Common myeloid progenitor, CD34-positive (primary cell): ENCODE measurements at places on chromosomes 5 and 9.

DNA sequence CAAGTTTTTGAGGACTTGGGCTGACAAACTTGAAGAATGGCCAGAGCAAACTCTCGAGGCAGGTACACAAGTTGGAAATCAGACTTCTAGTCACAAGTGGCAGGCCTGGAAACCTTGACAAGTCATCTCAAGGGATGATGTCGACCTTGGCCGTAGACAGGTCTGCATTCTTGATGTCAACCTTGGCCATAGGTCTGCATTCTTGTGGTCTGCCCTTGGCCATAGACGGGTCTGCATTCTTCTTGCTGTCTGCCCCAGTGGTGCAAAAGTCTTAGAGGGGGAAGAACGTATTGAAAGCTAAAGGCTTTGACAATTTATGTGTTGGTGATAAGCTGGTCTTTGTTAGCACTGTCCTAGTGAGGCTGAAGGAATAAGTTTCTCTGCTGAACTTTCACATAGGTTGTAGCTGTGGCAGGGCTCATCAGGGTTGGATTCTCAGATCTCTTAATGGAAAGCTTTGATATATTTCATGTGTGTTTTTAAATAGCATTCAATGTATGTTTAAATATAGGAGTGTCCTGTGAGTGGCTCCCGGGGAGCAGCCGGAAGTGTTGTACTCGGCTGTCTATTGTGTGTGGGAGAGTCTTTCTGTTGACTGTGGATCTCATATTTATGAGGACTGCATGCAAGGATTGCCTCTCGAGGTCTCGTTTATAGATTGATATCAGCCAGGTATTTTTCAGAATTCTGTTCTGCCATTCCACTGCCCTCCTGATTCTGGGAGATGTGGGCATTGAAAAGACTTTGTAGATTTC is 27.0 kb downstream of the SUB1 start:
- DNase-seq: no peak

DNA sequence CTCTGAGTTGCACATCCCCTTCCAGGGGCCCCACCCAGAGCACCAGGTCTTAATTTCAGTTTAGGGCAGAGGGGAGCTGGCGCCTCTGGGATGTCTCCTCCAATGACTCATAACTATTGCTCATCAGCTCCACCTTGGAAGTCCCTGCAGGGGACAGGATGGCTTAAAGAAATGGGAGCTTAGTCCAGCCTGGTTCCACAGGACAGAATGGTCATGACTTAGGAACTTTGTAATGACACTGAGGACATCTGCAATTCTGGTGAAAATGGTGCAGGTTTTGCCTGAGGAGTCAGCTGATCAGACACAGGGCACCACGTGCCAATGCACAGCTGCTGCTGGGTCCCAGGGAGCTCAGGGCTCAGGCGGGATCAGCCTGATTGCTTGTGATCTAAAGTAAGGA is 16.4 kb upstream of the PPP1R26 start:
- DNase-seq: no peak

DNA sequence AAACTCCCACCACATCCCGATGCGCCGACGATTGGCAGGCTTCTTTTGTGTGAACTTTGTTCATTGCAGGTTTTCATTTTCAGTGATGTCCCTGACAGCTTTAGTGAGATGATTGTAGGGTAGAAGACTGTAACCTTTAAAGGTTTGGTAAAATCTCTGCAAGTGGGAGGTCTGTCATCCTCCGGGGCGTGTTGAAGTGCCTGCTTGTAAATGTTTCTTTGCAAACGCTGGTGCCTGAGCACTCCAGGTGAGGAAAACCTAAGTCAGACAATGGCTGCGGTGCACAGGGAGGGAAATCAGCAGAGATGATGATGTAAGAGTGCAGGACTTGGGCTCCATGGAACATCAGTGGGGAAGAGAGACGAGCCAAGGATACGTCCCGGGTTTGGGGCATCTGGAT is 228.1 kb downstream of the DRD1 start:
- DNase-seq: no peak

GRCh38 chr5:166262395-166262794 is 2029.0 kb upstream of the WWC1 start:
- DNase-seq: no peak

- DNase-seq: peak; percentile 35
These were observed 872 bp downstream of the TXNDC15 start for GRCh38 chr5:134874831-134875655.

DNA sequence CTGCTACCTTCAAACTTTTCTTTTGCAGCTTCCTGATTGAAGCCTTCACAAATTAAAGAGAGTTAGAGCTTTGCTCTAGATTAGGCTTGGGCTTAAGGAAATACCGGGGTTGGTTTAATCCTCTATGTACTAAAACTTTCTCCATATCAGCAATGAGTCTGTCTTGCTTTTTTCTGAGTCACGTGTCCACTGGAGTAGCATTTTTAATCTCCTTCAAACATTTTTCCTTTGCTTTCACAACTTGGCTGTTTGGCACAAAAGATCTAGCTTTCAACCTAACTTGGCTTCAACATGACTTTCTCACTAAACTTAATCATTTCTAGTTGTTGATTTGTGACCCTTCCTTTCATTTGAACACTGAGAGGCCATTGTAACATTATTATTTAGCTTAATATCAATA is 261.6 kb downstream of the PLK2 start:
- DNase-seq: no peak

DNA sequence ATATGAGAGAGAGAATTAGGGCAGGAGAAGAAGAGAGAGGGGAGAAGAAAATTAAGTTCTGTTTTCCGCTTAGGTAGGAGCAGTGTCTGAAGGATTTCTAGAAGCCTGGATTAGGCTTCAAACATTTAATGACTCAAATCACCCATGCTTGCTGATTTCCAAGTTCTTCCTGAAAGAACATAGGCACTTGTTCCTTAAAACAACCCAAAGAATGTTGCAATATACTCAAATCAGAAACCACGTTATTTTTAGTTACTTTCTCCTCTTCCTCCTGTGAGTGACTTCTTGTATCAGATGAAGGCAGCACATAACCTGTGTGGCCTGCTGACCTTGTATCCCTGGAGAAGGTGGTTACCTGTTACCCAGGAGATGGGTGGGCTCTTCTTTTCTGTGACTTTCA is 351.5 kb upstream of the KLF4 start:
- DNase-seq: no peak

- DNase-seq: no peak
These were observed 142.7 kb downstream of the TTLL11 start for GRCh38 chr9:121950441-121950840.

DNA sequence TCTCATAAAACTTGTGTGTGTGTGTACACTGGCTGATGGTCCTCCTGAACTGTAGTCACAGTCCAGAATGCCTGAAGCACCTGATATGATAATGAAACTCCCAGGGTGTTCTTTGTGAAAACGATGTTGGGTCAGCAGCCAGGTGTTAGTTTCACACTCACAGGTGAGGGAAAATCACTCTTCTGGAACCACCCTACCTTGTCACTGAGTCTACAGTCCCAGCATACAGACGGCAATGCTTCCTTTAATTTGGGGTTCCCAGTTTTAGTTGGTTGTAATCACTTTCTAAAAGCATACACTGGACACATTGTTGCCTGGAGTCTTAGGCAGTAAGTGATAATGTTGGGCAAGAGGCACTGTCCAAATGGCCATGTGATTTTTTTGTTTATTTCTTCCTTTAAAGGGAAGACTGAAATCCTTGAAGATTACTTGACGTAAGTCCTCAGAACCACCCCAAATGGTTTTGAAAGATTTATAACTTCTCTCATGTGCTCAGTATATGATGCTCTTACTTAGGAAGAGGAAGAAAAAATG is 18.2 kb upstream of the MGAT1 start:
- DNase-seq: no peak

DNA sequence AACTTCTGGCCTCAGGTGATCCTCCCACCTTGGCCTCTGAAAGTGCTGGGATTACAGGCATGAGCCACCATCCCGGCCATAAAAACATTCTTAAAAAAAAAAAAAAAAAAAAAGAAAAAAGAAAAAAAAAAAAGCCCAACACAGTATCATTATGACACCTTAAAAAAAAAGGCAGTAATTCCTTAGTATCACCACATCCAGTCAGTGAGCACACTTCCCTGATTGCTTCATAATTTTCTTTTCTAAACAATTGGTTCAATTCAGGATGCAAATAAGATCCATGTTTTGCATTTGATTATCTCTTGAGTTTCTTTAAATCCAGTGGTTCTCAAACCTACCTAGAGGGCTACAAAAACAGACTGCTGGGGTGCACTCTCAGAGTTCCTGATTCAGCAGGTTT is 182.5 kb downstream of the CDK5RAP2 start:
- DNase-seq: no peak

DNA sequence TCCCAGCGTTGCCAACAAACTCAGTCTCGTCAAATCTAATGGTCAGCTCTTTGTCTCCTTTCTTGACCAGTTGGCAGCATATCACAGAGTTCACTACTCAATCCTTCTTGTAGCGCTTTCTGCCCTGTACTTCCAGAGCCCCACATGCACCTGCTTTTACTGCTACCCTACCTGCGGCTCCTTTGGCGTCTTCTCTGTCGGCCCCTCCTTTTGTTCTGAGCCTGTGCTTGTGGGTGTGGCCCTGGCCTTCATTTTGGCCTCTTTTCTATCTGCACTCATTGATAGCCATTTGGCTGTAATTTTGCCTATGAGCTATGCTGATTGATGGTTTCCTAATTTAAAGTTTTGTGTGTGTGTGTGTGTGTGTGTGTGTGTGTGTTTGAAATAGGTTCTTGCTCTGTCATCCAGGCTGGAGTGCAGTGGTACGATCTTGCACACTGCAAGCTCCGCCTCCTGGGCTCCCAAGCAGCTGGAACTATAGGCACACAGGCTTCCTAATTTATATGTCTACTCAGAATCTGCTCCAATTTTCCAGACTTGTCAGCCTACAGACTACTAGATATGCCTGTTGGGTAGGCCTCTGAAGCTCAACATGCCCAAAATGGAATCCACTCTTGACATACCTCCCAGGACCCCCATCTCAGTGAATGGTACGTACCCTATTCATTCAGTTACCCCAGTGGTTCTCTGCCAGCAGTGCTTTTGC is 32.3 kb downstream of the ARPC5L start:
- no peak for DNase-seq

- DNase-seq: no peak
These were observed 169.2 kb downstream of the HSPA4 start for GRCh38 chr5:133220851-133221674.

DNA sequence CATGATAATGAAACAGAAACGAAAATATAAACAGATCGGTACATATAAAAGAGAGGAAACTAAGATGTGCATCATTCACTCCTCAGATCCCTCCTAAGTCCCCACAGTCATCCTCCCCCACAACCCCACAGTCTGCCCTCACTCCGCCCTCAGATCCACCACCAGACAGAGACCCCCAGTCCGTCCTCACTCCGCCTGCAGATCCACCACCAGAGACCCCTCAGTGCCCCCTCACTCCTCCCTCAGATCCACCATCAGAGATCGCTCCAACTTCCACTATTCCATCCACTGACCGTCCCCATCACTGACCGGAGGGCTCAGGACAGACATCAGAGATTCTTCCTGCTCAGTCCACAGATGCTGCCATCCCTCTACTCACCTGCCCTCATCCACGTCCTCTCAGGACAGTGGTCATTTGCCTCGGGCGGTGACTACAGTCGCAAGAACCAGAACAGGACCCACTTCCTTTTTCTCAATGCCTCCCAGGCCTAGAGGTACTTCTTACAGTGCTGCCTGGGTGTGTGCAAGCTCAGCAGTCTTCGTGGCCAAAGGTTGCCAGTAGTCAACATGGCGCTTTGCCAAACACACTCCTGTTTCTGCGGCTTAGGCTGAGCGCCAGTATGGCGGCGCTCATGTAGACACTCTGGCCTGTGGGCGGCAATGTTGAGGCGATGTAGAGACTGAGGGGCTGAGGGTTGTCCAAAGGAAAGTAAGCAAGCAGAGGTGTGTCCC is 8.3 kb upstream of the SPATA31C1 start:
- no peak for DNase-seq

- no peak for DNase-seq
These were observed 15.2 kb downstream of the TNIP1 start for GRCh38 chr5:151065609-151066008.

- no peak for DNase-seq
These were observed 233.2 kb downstream of the SPATA31A1 start for GRCh38 chr9:39588500-39589137.

GRCh38 chr5:129591508-129592160 is 131.5 kb downstream of the ADAMTS19 start:
- no peak for DNase-seq

GRCh38 chr5:151463137-151464029 is 16.0 kb downstream of the SLC36A1 start:
- peak; percentile 12 for DNase-seq

DNA sequence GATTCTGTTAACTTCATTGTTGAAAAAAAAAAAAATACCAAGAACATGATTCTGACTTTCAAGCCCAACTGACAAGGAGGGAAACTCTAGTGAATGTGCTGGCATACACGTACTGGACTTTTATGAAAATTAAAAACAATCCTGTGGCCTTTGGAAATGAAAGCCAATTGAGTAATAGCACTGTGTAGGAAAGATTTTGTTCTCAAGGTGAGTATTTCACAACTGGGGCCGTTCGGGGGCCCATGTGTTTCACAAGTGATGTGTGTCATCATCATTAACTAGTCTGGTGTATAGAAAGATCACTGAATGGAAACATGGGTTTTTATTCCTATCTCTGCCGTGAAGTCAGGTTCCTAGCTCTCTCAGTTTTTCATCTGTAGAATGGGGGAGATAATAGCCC is 605.0 kb upstream of the CLINT1 start:
- DNase-seq: no peak

- DNase-seq: no peak
These were observed 19.5 kb downstream of the TRIM32 start for GRCh38 chr9:116706310-116707290.

DNA sequence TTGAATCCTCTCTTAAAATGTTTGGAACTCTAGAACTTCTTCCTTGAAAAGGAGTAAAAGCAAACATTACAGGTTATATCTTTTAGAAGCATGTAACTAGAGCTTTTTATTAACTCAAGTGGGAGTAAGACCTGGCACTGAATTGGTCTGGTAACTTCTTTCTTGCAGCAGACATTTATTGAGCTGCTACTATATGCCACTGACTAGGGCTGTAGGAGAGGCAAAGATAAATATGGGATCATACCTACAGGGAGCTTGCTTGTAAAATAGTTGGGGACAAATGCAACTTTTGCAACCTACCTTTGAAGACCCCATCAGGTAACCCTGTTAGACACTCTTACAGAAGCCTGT is 231.9 kb upstream of the TUT7 start:
- DNase-seq: no peak

DNA sequence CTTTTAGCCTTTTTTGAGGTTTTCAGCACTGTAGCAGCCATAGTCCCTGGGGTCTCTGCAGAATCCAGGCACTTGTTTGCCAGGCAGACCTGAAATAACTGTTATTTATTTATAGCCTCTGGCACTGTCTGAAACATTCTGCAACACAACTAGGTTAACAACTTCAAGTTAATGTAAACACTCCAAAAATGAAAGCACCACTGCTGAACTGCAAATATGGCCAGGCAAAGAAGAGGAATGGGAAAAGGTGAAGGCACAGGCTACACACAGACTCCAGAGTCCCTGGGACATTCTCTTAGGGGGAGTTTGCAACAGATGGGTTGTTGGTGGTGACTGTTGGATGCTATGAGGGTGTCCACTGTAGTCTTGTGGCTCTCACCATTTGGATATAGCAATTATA is 369.0 kb downstream of the MAT2B start:
- DNase-seq: no peak

GRCh38 chr9:93686880-93687236 is 110.5 kb downstream of the PHF2 start:
- no peak for DNase-seq

GRCh38 chr5:127577458-127577857 is 60.0 kb downstream of the PRRC1 start:
- DNase-seq: no peak

- DNase-seq: no peak
These were observed 736.9 kb downstream of the TLE1 start for GRCh38 chr9:80952363-80952922.
